ENCODE measurements at places on chromosomes 16 and 17. TPM values are rescaled to one million over a fixed set of nuclear protein-coding genes. Genes with fewer than 3 reads are reported as not detected.

The ZNF423 gene
- total RNA-seq: 0.20 TPM

The ITGB4 gene
- total RNA-seq: 50.8 TPM

The PAFAH1B1 gene
- 153 TPM for total RNA-seq

The PNMT gene
- not detected for total RNA-seq

The STX1B gene
- total RNA-seq: 0.77 TPM

The KRT25 gene
- not detected for total RNA-seq

The MYO15B gene
- total RNA-seq: 24.4 TPM

The KRTAP9-8 gene
- not detected for total RNA-seq

The HBA1 gene
- total RNA-seq: 8.6 TPM

The PERCC1 gene
- total RNA-seq: 2.1 TPM

The SMIM5 gene
- total RNA-seq: not detected

The HSF5 gene
- total RNA-seq: 1.1 TPM

The TSR1 gene
- total RNA-seq: 67.3 TPM

The SGCA gene
- not detected for total RNA-seq

The CACNG3 gene
- not detected for total RNA-seq

The SPN gene
- total RNA-seq: not detected

The ADAD2 gene
- total RNA-seq: not detected

The HAP1 gene
- 3.2 TPM for total RNA-seq

The ZPBP2 gene
- not detected for total RNA-seq

The EPOP gene
- 17.1 TPM for total RNA-seq

The TP53TG3 gene
- total RNA-seq: not detected

The RAB26 gene
- total RNA-seq: 1.2 TPM

The CMTM2 gene
- total RNA-seq: not detected

The WFDC1 gene
- not detected for total RNA-seq

The GLIS2 gene
- total RNA-seq: 13.1 TPM
